CD4-positive, alpha-beta T cell treated with Interleukin-4 for 4 hours (primary cell): ENCODE measurements at places on chromosomes 2 and 18.

- no peak for DNase-seq
Observed at GRCh38 chr2:101860157-101860556, 131.6 kb upstream of the IL1R2 start.

GRCh38 chr18:181711-182110 lies 23.4 kb downstream of the USP14 start:
- DNase-seq, result no peak

- DNase-seq, result no peak
Observed at GRCh38 chr18:8423051-8423557, 186.1 kb upstream of the RAB12 start.

DNA sequence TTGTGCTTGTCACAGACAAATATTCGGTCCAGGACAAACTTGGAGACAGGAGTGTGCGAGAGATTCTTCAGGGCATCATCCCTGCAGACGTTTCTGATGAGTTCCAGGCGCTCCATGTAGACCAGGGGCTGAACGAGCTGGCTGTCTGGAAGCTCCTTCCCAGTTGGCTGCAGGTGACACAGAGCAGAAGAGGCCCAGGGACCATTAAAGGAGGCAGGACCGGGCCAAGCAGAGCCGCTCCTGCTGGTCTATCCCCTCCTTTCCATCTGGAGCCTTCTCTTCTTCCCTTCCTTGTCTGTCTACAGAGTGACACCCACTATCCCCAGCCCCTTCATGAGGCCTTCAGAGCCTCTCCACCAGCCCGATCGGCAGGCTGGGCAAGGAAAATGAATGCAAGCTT lies 19.5 kb downstream of the CHST10 start:
- DNase-seq, result no peak

DNA sequence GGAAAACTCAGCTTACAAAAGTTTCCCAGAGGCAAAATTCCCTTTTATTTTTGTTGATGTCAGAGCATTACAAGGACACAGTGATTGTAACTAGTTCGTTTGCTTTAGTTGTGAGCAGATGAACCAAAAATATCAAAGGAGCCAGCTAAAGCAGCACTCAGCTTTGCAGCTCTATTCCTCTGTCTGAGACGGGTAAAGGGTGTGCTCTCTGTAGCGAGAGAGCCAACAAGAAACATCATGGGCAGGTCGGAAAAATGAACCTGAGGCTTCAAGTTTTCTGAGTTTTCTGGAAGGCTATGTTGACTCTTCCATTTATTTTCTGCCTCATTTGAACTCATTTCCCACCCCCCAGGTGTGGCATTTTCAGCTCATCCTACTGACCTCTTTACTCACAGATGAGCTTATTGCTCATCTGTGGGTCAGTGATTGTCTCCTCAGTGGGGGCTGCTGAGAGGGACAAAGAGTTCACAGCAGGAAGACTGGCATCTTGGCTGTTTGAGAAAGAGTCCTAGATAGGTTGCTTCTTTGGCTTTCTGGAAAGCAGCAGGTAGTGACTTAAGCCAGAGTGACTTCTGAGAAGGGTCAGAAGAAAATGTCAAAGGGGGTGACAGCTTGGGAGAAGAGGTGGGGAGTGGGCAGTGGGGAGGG lies 66.6 kb upstream of the EPC2 start:
- DNase-seq, result no peak

- DNase-seq, result no peak
Observed at GRCh38 chr2:55555977-55556376, 36.5 kb downstream of the CFAP36 start.

- DNase-seq, result no peak
Observed at GRCh38 chr2:19837235-19837766, 64.5 kb downstream of the TTC32 start.

GRCh38 chr2:127092306-127092705 lies 14.6 kb downstream of the BIN1 start:
- DNase-seq, result no peak

GRCh38 chr18:7363338-7363737 lies 132.4 kb downstream of the LRRC30 start:
- no peak for DNase-seq

GRCh38 chr2:112110966-112111365 lies 27.2 kb upstream of the FBLN7 start:
- DNase-seq, result no peak

DNA sequence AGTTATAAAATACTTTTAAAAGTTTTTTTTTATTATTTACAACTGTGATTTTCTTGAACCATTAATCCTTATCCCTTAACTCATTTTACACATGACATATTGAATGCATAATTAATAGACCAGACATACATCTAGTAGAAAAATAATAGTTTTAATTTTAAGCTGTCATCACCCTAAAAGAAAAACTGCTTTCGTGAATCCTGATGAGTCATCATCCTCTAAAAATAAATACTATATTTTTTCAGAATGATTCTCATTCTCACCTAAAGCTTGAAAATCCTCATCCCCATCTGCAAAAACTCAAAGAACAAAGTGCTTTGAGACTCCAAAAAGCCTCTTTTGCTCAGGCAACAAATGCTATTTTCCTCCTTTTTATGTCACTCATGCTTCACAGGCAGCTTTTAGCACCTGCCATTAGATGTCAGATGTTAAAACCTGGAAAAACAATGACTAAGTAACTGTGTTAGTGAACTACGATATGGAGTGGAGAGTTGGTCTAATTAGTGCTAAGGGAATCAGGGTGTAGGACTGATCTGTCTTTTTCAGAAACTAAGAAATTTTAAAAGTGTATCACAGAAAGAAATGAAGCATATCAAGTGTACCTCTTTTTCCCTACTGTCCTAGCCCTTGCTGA lies 297.6 kb downstream of the TMX3 start:
- no peak for DNase-seq

DNA sequence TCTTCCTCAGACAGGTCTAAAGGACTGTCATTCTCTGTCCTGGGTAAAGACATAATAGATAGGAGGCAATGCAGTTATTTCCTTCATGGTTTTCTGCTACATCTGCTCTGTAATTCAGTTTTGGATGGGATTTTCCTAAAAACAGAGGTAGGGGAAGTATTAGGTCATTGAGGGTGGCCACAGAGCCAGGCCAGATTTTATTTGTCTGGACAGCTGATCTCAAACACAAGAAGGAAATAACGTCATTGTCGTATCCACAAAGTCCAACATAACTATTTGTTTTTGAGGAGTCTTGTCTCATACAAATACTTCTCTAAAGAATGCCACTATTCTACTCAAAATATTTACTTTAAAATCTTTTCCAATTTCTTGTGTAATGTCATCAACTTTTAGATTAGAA lies 154.8 kb upstream of the MAP2 start:
- DNase-seq, result no peak

- no peak for DNase-seq
Observed at GRCh38 chr18:62736077-62736855, 20.9 kb downstream of the PHLPP1 start.

GRCh38 chr18:33014060-33014796 lies 241.4 kb upstream of the KLHL14 start:
- DNase-seq, result no peak
